ENCODE measurements at places on chromosomes 3 and 15.

GRCh38 chr15:80878242-80878866 is 99.2 kb downstream of the CEMIP start:
- DNase-seq, result no peak

GRCh38 chr3:150511122-150511821 is 35.0 kb downstream of the SERP1 start:
- no peak for DNase-seq

DNA sequence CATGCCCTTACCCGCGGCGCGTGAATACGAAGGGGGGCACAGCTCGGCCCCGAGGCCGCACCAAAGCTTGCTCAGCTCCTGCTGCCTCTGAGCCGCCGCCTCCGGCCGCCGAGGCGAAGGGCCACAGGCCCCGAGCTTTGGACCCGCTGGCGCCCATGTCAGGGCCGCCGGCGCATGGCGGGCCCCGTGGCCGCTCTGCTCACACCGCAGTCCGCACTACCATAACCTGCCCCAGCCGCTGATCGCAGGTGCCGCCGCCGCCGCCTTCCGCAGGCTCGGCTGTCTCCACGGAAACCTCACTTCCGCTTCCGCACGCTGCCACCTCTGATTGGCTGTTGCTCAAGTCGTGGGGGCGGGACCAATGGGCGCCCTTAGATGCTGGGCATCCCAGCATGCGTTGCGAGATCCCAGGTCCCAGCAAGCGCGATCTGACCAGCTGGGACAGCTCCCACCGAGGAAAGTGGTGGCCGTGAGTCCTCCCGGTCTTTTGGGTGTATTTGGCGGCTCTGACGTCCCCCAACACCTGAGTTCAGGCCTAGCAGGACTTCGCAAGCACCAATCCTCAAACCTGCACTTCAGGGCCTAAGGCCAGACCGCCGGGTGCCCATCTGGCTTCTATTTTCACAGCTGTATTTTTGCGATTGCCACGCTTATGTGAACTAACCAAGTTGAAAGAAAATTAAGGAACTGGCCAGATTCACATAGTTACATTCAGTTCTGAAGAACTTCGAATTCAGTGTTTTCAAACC is at the start of gene TUSC2:
TUSC2 (minus strand) TSS at position 281 of the 749 bp plus-strand sequence; CDS start at position 157, 124 bp downstream.
- peak; percentile 66 for DNase-seq

- DNase-seq, result no peak
Measured at GRCh38 chr3:31895471-31895870, 85.6 kb downstream of the OSBPL10 start.

GRCh38 chr15:32641517-32642059 is at the start of gene SCG5:
SCG5 (plus strand) TSS chr15:32641710; CDS start chr15:32643593, 1,883 bp downstream.
- DNase-seq, result peak; percentile 18

GRCh38 chr3:190357468-190357867 is 30.5 kb upstream of the CLDN16 start:
- no peak for DNase-seq

- no peak for DNase-seq
Measured at GRCh38 chr3:143814443-143814889, 33.8 kb downstream of the SLC9A9 start.

Measured in NCI-H2107 (cell line).